ENCODE measurements at places on chromosomes 3 and 15.

DNA sequence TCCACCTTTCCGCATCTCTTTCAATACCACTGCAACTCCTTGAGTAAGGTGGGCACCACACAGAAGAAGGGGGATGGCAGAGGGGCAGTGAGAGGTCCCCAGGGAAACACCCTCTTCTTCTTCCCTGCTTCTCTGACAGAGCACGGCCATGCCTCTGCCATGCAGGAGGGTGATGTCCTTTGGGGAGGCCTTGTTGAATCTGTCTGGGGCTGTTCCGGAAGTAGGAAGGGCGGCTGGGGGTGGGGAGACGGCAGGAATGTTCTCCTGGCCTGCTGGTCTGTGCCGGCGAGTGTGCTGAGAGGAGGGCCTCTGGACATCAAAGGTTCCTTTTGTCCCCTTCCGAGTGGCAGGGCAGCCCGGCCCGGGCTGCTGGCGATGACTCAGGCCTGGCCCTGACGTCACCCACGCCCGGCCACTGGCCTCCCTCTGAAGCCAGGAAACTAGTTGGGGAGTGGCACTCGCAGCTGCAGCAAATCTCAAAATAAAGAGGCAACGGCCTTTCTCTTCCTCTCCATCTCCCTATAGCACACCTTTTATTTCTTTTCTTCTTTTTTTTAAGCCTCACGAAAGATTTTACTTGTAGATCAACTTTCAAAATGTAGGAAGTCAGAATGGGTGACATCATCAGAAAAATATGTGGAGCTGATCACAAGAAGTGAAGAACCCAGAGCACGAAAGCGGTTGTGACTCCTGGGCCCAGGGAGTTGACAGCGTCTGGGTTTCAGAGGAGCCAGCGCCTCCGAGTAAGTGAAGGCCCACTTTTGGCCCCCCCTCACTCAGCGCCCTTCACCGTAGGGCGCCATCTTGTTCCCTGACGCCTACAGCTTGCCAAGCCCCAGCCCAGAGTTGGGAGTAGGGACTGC is at the start of gene ZBTB38:
ZBTB38 (plus strand) TSS at position 443 of the 863 bp plus-strand sequence. CDS start 73,885 bp downstream, outside the sequence.
- DNase-seq, result peak; percentile 93

- DNase-seq, result no peak
Observed at GRCh38 chr3:144523396-144523795, 551.8 kb downstream of the DIPK2A start.

DNA sequence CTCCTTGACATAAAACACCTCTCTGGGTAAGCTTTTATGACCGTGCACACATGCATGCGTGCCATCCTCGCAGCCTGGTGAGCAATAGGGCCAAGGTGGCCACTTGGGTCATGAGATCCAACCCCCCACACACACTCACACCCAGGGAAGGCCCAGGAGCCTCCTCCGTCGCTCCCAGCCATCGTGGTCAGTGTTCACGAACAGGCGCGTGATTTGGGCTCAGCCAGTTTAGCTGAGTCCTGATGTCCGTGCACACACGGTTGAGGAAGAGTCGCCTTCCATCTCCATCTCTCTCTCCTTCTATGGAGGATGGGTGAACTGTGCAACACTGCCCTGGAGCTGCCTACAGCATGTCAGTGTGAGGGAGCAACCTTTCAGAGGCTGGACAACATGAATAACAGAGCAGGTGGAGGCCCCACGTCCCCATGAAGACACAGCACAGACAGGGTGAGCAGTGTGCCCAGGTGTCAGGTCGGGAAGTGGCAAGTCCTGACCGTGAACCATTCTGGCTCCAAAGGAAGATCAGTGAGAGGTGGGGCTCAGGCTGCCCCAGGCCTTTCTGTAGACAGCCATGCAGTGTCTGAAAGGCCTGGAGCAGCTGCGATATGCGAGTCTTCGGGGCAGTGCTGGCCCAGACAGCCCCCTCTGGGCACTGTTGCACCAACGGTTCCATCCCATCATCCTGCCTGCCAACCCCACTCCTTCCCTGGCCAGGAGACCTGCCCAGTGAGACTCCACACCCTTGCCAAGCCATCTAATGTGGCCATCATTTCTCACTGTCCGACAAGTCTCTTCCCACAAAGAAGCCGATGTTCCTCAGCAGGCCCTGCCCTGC is 253.4 kb downstream of the OCA2 start:
- no peak for DNase-seq

GRCh38 chr3:69542089-69542804 is 156.4 kb upstream of the FRMD4B start:
- DNase-seq, result peak; percentile 21

DNA sequence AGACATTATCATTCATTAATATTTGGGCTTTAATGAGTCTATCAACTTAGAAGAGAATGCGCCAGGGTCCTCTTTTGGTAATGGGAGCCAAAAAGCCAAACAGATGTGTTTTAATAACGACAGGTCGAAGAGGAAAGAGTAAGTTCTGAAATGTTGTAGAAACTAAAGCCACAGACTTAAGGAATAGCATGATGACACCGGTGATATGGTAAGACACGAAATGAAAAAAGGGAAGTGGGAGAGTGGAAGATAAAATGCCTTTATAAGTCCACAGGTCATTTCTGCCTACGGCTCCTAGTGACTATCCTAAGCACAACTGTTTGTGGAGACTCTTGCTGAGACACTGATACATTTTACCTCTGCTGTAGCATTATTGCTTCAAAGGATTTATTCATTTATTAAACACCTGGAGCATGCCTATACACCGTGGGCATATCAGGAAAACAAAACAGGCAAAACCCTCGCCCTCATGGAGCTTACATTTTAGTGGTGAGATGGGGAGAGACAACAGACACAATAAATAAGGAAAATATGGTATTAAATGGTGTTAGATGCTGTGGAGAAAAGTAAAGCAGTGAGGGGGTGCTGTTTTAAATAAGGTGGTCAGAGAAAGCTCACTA is 11.7 kb upstream of the CD47 start:
- no peak for DNase-seq

GRCh38 chr15:25474251-25474650 is 35.4 kb upstream of the UBE3A start:
- DNase-seq, result no peak

Data from dermis blood vessel endothelial cell (primary cell).